Right ventricle myocardium inferior (tissue), 1 donor: ENCODE measurements at places on chromosomes 12 and 14. TPM values are rescaled to one million over a fixed set of nuclear protein-coding genes. Genes with fewer than 3 reads are reported as not detected.

The RNF212B gene
- not detected for total RNA-seq

The GPR65 gene
- total RNA-seq = 0.62 TPM

GRCh38 chr14:93952829-93953228 is 23.5 kb downstream of the ASB2 start:
- no peak for DNase-seq

The GRIN2B gene
- total RNA-seq = not detected

GRCh38 chr14:59897757-59898383 is 22.1 kb upstream of the LRRC9 start:
- no peak for DNase-seq

DNA sequence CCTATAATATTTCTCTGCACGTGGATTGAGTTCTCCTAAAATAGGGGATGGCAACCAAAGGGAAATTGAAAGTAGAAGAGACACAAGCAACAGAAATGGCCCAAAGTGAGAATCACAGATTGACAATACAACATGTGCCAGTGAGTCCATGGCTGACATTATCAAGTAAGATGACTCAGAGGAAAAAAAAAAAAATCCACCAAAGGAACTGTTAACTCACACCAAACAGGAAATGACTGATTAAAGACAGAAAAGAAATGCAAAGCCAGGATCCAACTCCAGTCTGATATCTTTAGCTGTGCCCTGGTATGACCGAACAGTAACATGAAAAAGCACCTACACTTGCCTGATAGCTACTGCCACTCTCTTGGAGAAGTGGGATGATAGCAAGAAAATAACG is 485.0 kb downstream of the PRKD1 start:
- DNase-seq = no peak

- DNase-seq = no peak
Measured at GRCh38 chr12:64571411-64571810, 38.9 kb upstream of the RASSF3 start.

- no peak for DNase-seq
Measured at GRCh38 chr14:42214981-42215491, 608.4 kb downstream of the LRFN5 start.

- DNase-seq = no peak
Measured at GRCh38 chr12:20572451-20572850, 122.7 kb upstream of the SLCO1C1 start.

- DNase-seq = no peak
Measured at GRCh38 chr12:20865873-20866272, 55.4 kb downstream of the SLCO1B3 start.

The LRRK2 gene
- 8.4 TPM for total RNA-seq

The LRRC23 gene
- total RNA-seq = 9.4 TPM

The KRT78 gene
- total RNA-seq = not detected

DNA sequence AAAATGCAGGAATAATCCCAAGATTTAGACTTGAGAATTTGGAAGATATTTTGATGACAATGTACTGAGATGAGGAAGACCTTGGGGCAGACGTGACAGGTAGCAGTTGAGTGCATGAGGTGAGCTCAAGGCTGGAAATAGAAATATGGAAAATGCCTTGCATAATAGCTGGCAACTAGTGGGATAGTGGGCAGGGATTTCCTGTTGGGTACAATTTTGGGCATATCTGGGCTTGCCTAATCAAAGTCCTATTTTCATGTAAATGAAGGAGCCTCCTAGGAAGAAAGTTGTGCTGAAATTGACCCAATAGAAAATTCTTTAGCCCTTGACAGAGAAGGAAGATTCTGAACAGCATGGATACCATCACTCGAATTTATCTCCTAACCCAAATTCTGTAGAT is 6.4 kb upstream of the GLIPR1 start:
- DNase-seq = no peak

DNA sequence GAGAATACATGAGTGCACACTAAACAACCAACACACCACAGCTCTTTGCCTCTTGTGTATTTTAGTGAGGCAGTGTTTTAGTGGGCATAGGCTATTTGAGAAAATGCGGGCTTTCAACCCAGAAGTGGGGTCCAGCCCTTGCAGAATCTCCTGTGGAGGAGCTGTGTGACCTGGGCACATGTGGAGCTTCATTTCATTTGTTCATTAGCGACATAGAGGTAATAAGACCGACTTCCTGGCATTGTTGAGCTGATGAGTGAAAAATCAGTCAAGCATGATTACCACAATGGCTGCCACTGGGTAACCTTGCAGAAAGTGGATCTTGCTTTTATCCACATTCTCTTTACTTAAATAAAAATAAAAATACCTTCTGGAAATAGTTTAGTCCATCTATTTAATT is 923.5 kb downstream of the BCL11B start:
- DNase-seq = no peak

The SRRM4 gene
- 0.43 TPM for total RNA-seq

The GDF3 gene
- not detected for total RNA-seq

The CPNE6 gene
- total RNA-seq = not detected
